ENCODE measurements at places on chromosomes 6 and 20.

GRCh38 chr6:15247500-15248450 is 1.9 kb downstream of the JARID2 start:
- DNase-seq: no peak

GRCh38 chr6:13178107-13178506 is 150.2 kb downstream of the TBC1D7 start:
- no peak for DNase-seq

DNA sequence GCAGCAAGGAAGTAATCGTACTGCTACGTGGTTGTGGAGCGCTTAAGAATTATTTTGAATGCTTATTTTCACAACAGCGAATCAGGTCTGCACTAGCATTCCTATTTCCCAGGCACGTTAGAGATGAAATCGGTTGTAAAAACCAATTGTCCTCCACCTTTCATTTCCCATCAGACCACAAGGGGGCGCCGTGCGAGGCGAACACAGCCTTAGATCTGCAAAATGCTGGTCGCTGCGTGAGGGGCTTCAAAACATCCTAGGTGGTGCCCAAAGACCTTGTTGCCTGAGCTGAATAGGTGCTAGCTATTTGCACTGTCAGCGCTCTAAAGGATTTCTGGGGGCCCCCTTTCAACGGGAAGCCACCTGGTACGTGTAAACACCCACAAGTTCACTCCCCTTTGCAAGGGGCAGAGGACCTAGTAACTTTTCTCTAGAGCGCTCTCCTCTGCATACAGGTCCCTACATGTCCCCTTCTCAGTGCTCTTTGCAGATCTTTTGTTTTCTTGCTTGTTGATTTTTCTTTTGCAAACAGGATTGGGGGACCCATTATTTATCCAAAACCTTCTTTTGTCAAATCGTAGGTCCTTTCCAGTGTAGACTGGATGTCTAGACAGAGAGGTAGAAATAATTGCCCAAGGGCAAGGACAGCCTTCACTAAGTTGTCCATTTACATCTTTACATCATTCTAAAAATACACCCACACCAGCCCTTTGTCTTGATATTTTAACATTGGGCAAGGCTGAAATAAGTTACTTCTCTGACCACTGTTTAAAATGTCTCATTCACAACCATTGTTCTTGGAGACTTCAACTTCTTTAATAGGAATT is 59.8 kb downstream of the NEDD9 start:
- DNase-seq: no peak

DNA sequence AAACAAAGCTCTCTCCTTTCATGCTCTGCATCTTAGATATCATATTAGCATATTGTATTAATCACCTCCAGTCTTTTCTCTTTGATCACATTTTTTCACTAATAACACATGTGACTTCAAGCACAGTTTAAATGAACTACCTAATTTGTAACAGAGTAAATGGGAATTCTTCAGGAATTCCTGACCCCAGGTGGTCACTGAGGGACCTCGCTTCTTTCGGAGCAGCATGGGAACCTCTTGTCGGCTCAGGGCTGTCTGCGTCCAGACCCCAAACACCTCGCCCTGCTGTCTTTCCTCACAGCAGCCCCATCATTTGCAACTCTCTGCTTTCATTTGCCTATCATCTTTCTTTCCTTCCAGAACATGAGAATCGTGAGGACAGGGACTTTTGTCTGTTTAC is 103.5 kb downstream of the DACT2 start:
- no peak for DNase-seq

DNA sequence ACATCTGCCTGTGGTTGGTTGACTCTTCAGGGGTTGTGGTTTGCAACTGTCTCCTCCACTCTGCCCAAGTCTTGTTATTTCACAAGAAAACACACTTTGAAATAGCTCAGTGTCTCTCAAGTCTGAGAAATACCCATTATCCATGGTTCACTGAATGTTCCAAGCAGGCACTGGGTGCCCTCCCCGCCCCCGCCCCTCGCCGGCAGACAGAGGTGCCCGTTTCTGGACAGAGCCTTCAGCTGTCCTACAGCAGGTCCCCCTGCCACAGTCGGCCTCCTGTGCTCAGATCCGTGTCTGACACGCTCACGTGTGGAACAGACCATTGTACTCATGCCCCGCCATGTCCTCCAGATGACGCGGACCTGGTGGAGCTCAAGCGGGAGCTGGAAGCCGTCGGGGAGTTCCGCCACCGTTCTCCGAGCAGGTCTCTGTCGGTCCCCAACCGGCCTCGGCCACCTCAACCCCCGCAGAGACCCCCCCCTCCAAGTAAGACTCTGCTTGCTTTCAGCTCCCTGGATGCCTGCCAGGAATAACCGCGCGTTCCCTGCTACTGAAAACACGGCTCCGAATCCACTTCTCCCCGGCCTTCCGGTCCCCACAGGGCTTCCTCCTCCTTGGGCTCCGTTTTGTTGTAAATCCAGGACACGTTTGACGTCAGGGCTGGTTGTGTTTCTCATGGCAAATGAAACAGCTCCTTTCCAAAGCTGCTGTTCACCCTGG is 81.4 kb downstream of the SERAC1 start:
- DNase-seq: no peak

GRCh38 chr6:52904562-52905279 is 4.8 kb downstream of the GSTA3 start:
- DNase-seq: no peak

GRCh38 chr20:17369506-17369905 is 142.7 kb downstream of the PCSK2 start:
- no peak for DNase-seq

- DNase-seq: no peak
Observed at GRCh38 chr6:48747040-48747439, 636.0 kb upstream of the PTCHD4 start.

- DNase-seq: no peak
Observed at GRCh38 chr20:12064540-12064939, 146.8 kb downstream of the BTBD3 start.

- no peak for DNase-seq
Observed at GRCh38 chr6:7998103-7998725, 66.0 kb downstream of the BLOC1S5 start.

- DNase-seq: no peak
Observed at GRCh38 chr6:12264671-12265070, 25.5 kb upstream of the EDN1 start.

DNA sequence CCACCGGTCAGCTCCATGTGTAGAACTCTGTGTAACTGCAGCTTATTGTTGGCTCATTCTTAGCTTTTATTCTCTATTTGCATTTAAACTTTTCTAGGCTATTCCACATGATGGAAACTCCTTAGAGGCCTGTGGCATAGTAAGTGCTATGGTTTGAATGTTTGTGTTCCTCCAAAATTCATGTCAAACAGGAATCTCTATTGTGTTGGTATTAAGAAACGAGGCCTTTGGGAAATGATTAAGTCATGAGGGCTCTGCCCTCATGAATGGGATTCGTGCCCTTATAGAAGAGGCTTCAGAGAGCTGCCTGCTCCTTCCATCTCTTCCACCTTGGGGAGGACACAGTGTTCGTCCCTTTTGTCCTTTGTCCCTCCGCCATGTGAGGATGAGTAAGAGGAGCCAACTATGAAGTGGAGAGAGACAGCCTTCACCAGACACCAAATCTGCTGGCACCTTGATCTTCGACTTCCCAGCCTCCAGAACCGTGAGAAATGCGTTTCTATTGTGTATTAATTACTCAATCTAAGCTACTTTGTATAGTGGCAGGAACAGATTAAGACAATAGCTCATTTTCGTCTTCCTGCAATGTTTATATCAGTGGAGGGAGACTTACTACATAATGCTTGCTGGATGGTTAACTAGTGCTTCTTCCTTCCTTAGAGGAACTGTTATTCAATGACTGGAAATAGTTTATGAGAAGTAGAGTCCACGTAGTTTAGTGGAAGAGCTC is 361.1 kb downstream of the FARS2 start:
- DNase-seq: no peak

GRCh38 chr6:16730738-16731477 is 30.4 kb downstream of the ATXN1 start:
- DNase-seq: no peak

GRCh38 chr6:57173056-57173885 is 1.1 kb downstream of the BAG2 start:
- DNase-seq: no peak

DNA sequence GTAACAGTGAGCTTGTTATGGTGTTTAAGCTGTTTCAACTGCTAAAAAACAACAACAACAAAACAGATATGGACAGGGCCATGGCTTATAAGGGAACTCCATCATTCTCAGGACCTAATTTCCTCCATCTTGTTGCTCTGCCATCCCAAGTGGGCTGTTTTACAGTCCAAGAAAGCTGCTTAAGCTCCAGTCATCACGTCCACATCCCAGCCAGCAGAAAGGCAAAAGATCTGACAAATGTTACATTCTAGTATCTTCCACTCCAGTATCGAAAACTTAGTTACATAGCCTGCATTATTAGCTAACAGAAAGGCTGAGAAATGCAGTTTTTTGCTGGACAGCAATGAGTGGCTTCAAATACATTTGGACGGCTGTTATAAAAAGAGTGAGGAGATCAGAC is 23.0 kb upstream of the TFAP2A start:
- DNase-seq: no peak

DNA sequence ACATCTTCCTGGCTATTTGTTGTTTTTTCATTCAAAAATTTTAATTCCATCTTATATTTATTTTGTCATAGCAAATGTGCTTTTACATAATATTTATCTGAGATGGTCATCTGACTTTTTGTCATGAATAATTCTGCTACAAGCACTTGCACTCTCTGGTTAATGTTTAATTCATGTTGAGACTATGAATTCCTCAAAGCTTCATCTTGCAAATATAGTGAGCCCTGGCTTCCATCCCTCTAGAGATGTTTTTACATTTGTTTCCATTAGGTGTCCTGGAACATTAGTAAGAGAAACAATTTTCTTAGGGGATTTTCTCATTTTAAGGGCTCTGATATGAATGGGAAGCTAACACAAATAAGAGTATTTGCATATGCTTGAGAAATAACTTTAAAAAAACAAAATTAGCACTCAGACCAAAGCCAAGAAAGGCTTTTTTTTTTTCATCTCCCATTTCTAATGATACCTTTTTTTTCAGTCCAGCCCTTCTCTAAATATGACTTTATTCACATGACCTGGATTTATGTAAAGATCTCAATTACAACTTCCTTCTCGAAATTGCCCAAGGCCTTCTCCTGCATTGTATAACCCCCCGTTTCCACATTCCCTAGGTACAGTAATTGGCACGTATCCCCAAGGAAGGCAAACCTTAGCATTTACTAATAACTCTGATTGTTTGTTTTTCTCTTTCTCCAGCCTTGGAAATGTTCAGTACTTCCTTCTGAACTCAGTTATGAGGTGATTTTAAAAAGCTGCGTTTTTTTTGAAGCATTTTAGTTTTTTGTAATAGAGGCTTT is 797.0 kb upstream of the GJE1 start:
- no peak for DNase-seq

DNA sequence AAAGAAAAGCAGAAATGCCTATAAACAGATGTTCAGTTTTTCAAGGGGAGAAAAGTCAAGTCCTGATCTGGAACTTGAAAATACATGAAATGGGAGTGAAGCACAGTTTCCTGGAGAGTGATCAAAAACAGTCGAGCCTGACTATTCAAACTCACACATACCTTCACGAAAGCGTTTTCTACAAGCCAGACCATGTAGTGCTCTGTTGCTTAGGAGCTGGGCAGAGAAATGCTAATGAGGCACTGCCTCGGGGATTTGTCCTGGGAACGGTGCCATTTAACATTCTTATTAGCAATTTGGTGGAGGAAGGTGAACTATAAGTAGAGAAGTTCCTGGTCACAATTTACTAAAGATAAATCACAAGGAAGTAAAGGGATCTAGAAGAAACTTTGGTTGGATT is 5.9 kb downstream of the NHSL1 start:
- no peak for DNase-seq

DNA sequence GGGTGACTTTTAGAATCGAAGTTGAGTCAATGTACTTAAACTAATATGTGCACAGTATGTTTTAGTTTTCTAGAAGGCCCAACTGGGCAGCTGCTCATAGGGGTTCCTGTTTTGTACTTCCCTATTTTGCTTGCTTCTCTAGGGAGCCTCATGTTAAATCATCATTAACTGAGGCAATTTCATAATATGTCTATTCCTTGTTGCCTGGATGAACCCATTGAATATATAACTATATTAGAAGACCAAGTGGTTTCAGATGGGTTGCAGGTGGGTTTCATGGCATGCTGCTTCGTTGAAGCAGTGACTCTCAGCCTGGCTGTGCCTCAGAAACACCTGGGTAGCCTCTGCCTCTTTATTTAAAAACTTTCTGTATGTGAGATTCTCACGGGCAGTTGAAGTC is 22.2 kb downstream of the CARMIL1 start:
- DNase-seq: no peak

DNA sequence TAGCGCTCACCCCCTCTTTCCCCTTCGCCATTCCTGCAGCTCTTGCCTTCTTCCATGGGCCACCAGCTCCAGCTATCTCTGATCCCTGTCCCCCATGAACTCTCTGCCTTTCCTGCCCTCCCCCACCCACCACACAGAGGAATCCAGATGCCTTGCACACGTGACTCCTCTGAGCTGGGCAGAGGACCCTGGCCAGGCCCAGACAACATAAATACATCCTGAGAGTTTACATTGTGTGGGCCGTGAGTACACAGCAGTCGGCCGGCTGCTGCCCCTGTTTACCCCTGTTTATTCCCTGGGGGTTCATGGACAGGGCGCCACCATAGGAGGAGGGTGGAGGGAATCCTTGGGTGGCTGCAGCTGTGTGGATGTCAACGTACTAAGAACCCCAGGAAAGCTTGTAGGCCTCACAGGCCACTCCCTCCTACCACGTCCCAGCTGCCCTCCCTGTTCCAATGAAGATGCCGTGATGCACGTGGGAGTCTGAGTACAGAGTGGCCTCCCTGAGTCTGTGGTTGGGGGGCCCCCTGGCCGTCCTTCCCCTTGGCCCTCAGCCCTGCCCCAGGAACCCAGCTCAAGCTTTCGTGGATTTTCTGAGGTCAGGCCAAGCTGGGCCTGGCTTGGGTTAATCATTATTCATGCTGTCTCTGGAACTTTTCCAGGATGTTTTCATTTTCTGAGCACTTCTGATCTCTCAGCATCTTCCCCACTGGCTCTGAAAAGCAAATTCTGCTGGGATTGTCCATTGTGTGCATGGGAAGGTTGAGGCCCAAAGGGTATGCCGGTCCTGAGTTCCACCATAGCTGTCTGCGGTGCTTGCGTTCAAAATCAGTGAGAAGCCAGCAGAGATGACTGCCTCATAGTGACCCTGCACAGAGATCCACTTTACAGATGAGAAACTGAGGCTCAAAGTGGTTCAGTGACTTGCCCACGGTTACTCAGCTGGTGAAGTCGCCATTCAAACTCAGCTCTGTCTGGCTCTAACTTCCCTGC is 136.3 kb downstream of the MRPL14 start:
- DNase-seq: no peak
